Chondrocyte (in vitro differentiated cells): ENCODE measurements at places on chromosomes 5 and 9. TPM values are rescaled to one million over a fixed set of nuclear protein-coding genes. Genes with fewer than 3 reads are reported as not detected.

DNA sequence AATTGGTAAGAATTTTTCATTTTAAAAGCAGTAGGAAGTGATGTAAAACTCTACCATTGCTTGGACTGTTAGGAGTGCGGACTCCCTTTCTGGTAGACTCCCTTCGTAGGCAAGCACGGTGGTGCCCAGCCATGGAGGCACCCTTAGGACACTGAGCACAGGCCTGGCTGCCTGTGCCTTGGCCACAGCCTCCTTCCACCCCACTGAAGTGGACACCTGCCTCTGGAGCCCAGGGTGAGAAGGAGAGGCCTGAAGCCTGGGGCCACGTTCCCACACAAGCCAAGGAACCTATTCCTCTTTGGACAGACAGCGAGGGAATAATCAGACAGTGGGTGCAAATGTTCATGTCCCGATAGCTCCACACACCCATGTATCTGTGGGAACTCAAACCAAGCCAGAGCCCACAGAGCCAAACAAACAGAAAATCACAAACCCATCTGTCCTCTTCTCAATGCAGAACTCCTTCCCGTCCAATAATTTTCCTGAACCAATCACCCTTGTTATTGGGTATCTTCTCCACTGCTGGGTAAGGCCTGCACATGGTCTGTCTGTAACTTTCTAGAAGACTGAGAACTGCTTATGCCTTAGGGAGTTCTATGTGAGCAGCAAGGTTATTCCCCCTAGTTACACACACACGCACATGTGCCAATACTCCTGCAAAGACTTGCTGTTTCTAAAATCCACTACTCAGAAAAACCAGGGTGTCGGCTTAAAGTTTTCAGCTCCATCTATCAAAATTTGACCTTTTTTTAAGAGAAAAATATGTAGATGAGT lies 45.2 kb downstream of the UBE2QL1 start:
- DNase-seq, result no peak
- no peaks in the 10 kb centered on the region for H3K36me3 ChIP-seq
- H3K27me3 ChIP-seq, result peaks cover 11% of the 10 kb centered on the region

DNA sequence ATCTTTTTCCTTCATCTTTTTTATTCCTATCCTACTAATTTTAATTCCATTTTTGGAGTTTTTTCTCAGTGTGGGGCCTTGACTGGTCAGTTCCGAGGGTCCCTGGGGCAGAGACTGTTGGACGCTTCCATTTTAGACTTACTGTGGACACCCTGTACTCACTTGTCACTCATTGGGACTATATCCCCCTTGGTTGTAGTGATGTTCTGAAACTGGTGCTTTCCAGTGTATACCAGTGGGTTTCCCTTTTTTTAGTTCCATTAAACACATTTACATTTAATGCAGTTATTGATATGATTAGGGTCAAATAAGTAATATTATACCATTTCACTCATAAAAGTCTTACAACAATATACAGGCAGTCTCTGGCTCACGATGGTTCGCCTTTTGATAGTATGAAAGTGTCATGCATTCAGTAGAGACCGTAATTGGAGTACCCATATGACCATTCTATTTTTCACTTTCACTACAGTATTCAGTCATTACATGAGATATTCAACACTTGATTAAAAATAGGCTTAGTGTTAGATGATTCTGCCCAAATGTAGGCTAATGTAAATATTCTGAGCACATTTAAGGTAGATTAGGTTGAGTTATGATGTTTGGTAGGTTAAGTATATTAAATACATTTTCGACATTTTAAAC lies 46.0 kb downstream of the CNOT6 start:
- no peak for DNase-seq
- H3K27ac ChIP-seq, result no peak overlapping the region
- peaks cover 8% of the 10 kb centered on the region for H3K36me3 ChIP-seq
- peaks cover 6% of the 10 kb centered on the region for H3K4me1 ChIP-seq
- H3K27me3 ChIP-seq, result no peaks in the 10 kb centered on the region

The PCDHA8 gene
- 0.97 to 2.4 TPM (median 1.1 TPM) in 3 replicates for total RNA-seq

DNA sequence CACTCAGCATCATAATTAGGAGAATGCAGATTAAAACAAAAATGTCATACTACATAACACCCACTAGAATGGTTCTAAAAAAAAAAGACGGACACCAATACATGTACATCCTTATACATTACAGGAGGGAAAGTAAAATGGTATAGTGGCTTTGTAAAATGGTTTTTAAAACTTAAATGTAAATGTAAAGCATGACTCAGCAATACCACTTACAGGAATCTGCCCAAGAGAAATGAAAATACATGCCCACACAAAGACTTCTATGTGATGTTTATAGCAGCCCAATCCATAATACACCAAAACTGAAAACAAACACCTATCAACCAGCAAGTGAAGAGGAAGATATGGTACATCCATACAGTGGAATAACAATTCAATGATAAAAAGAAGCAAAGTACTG lies 939.1 kb upstream of the ACO1 start:
- DNase-seq, result no peak
- no peaks in the 10 kb centered on the region for H3K27me3 ChIP-seq
- H3K4me3 ChIP-seq, result no peak overlapping the region
- peaks cover 28% of the 10 kb centered on the region for H3K4me1 ChIP-seq
- H3K36me3 ChIP-seq, result no peaks in the 10 kb centered on the region
- H3K27ac ChIP-seq, result no peak overlapping the region

GRCh38 chr5:117138523-117138922 lies 563.9 kb upstream of the SEMA6A start:
- H3K27ac ChIP-seq, result no peak overlapping the region
- no peaks in the 10 kb centered on the region for H3K27me3 ChIP-seq
- H3K4me1 ChIP-seq, result peaks cover 9% of the 10 kb centered on the region
- H3K4me3 ChIP-seq, result no peak overlapping the region

GRCh38 chr5:172941067-172941516 lies 18.1 kb upstream of the RPL26L1 start:
- no peak overlapping the region for H3K4me3 ChIP-seq
- H3K4me1 ChIP-seq, result peaks cover 36% of the 10 kb centered on the region
- DNase-seq, result peak; percentile 32

The CDKN2B-AS1 gene
- total RNA-seq, result 3.2 to 7.5 TPM (median 3.5 TPM) in 3 replicates

The CNTNAP3B gene
- total RNA-seq, result 9.5 to 23.9 TPM (median 23.1 TPM) in 3 replicates

GRCh38 chr5:62268792-62269191 lies 37.2 kb upstream of the KIF2A start:
- peaks cover 4% of the 10 kb centered on the region for H3K27me3 ChIP-seq
- no peaks in the 10 kb centered on the region for H3K4me1 ChIP-seq
- H3K4me3 ChIP-seq, result no peak overlapping the region

The ADAMTS16 gene
- 6.5 to 12.8 TPM (median 12.5 TPM) in 3 replicates for total RNA-seq

The SLC25A2 gene
- 0.15 to 0.48 TPM (median 0.41 TPM) in 3 replicates for total RNA-seq

The MSX2 gene
- total RNA-seq, result 2.2 to 25.5 TPM (median 2.3 TPM) in 3 replicates

DNA sequence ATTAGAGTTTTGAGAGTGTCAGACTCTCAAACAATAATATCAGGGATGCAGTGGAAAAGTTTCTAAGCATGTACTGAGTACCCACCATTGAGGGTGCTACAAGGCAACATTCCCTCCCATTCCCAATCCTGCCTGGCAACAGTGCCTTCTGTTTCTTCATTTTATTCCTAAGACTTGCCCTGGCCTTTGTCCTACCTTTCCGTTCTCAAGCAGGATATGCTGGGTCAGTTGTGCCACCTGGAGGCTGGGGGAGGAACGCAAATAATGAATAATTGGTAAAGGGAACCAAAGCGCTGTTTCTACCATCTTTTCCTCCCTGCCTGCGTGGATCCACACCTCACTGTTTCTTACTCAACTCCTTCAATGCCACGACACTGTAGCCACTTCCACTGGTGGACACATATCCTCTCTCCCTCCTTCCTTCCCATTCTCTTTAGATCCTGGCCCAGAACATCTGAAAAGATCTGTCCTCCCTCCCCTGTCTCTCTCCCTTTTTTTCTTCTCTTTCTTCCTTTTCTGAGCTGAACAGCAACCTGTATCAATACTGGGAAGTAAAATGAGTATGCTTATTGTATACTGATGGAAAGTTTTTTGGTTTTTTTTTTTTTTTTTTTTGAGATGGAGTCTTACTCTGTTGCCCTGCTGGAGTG lies 149.5 kb downstream of the C9orf152 start:
- peak overlapping the region; percentile 65 for H3K27ac ChIP-seq
- H3K36me3 ChIP-seq, result no peaks in the 10 kb centered on the region
- no peaks in the 10 kb centered on the region for H3K27me3 ChIP-seq
- DNase-seq, result no peak
- H3K4me1 ChIP-seq, result peaks cover 27% of the 10 kb centered on the region

The LIX1 gene
- 0.12 to 0.20 TPM in 2 of 3 replicates, not detected in the other for total RNA-seq

DNA sequence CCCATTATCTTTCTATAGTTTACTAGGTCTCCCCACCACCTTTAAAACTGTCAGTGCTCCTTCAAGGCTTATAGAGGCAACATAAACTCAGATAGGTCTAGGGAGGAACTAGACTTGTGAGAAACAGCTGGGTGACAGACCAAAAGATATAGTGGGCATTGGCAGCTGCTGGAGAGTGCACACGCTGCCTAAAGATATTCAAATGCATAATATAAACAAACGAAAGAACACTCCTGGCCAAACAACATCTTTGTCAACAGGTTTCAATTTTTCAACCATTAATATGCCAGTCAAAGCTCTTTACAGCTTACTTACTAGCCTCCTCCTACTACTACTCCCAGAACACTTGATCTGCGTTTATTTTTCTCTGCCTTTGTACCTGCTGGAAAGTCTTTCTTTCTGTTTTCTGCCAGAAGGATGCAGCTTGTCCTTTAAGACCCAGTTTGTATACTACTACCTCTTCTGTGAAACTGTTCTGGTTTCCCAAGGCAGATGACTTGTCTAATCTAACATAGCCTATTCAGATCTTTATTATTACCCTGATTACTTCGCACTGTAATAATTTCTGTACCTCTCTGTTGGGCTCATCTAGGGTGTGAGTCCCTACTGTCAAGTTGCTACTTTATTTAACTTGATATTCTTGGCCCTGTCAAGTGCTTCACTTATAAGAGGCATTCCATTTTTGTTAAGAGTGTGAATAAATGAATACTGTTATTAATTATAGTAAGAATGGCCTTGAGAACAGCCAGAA lies 14.3 kb downstream of the KDM3B start:
- peaks cover 39% of the 10 kb centered on the region for H3K4me1 ChIP-seq
- no peaks in the 10 kb centered on the region for H3K36me3 ChIP-seq
- H3K27ac ChIP-seq, result no peak overlapping the region
- DNase-seq, result no peak
- H3K4me3 ChIP-seq, result no peak overlapping the region

GRCh38 chr5:124318661-124319060 lies 427.8 kb downstream of the ZNF608 start:
- DNase-seq, result no peak
- H3K27ac ChIP-seq, result no peak overlapping the region
- peaks cover 5% of the 10 kb centered on the region for H3K4me1 ChIP-seq
- no peaks in the 10 kb centered on the region for H3K36me3 ChIP-seq

DNA sequence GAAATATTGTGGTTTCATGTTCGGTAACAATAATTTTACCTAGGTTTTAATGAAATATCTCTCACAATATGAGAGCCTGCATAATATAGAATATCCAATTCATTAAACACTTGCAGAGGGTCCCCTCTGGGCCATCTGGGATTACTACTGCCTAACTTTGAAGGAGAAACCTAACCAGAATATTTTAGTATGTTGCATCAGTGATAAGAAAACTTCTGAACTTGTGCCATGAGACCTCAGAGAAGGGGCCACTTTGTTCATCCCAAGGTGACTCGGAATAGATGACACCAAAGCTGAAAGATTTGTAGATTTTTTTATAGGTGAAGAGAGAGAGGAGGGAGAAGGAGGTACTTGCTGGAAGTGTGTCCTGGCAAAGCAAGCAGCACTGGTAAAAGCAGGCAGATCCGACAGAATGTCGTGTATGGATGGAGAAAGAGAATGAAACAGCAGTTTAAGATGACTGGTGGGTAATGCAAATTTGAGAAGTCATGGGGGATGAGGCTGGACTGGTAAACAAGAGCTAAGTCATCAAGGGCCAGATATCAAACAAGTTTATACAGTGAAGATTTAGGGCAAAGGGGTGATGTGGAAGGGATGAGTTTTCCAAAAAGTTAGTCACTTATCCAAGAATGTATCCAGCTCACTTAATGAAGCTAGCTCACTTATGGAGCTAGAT lies 372.3 kb downstream of the ADGRV1 start:
- H3K27me3 ChIP-seq, result no peaks in the 10 kb centered on the region
- H3K4me1 ChIP-seq, result peaks cover 22% of the 10 kb centered on the region
- H3K27ac ChIP-seq, result no peak overlapping the region
- DNase-seq, result no peak
- H3K36me3 ChIP-seq, result peaks cover 5% of the 10 kb centered on the region

- H3K36me3 ChIP-seq, result peaks cover 2% of the 10 kb centered on the region
- peaks cover 87% of the 10 kb centered on the region for H3K4me1 ChIP-seq
- H3K27ac ChIP-seq, result no peak overlapping the region
- H3K27me3 ChIP-seq, result no peaks in the 10 kb centered on the region
- H3K4me3 ChIP-seq, result no peak overlapping the region
Observed at GRCh38 chr5:14200312-14200990, 57.3 kb downstream of the TRIO start.

DNA sequence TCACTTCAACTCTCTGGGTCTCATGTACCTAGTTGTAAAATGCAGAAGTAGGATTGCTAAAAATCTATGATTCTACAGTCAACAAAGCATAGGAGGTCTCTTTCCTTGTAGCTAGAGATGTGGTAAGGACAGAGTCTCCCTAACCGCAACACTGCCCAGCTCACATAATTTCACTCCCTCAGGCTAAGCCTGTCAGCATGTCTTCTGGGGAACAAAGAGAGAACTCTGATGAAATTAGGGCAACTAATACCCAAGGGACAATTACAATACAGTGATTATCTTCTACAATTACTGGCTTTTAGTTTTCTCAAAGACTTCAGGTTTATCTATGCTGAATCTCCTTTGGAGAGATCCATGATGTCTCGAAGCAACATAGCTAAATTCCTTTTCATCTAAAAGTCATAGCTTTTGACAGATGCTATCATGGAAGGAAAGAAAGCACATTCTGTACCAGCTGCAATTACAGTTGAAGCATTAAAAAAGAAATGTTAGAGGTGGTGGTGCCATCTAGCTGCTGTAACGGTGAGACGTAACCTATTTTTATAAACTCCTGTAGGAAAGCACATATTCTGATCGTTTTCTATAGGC lies 141.1 kb upstream of the TARS1 start:
- peak overlapping the region; percentile 76 for H3K27ac ChIP-seq
- no peaks in the 10 kb centered on the region for H3K36me3 ChIP-seq
- no peak for DNase-seq
- H3K4me3 ChIP-seq, result no peak overlapping the region

- H3K4me3 ChIP-seq, result no peak overlapping the region
- no peak for DNase-seq
- H3K27me3 ChIP-seq, result peaks cover 10% of the 10 kb centered on the region
- H3K27ac ChIP-seq, result no peak overlapping the region
- H3K4me1 ChIP-seq, result peaks cover 9% of the 10 kb centered on the region
Observed at GRCh38 chr5:141915881-141916336, 7.8 kb upstream of the DELE1 start.

GRCh38 chr5:10235350-10235749 lies 14.3 kb downstream of the ATPSCKMT start:
- no peaks in the 10 kb centered on the region for H3K27me3 ChIP-seq
- no peak overlapping the region for H3K27ac ChIP-seq

- no peak overlapping the region for H3K4me3 ChIP-seq
- H3K27me3 ChIP-seq, result no peaks in the 10 kb centered on the region
- H3K4me1 ChIP-seq, result peaks cover 41% of the 10 kb centered on the region
- DNase-seq, result no peak
- peak overlapping the region; percentile 88 for H3K27ac ChIP-seq
- no peaks in the 10 kb centered on the region for H3K36me3 ChIP-seq
Observed at GRCh38 chr9:83027153-83027891, 35.6 kb downstream of the RASEF start.

- H3K36me3 ChIP-seq, result no peaks in the 10 kb centered on the region
- no peak overlapping the region for H3K27ac ChIP-seq
- peaks cover 6% of the 10 kb centered on the region for H3K27me3 ChIP-seq
Observed at GRCh38 chr9:32877639-32878217, 94.4 kb downstream of the TMEM215 start.

The OLFML2A gene
- 112 to 475 TPM (median 469 TPM) in 3 replicates for total RNA-seq
